ENCODE measurements at places on chromosomes 5 and 9.

GRCh38 chr5:172757394-172758010 is 13.5 kb downstream of the DUSP1 start:
- no peak for DNase-seq

- DNase-seq = no peak
Observed at GRCh38 chr9:105930011-105930627, 235.8 kb downstream of the TMEM38B start.

- no peak for DNase-seq
Observed at GRCh38 chr9:76729980-76730737, 34.1 kb upstream of the PCA3 start.

DNA sequence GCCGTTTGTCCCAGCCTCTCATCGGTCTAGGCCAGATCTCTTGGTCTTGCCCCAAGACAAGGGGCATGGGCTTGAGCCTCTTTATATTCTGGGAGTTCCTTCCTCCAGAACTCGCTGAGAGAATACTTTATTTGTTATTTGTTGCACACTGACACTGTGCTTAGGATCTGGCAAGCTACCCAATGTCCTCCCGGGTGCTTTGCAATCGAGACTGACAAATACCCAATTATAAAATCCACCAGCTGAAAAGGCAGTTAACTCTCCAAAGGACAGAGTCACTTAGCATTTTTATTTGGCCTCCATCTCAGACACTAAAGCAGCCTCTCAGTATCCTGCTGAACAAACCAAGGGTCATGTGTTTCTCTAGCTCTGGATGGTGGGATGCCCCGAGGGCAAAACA is 500.2 kb upstream of the DAP start:
- no peak for DNase-seq

GRCh38 chr9:114687034-114687433 is 5.0 kb upstream of the TEX48 start:
- no peak for DNase-seq

DNA sequence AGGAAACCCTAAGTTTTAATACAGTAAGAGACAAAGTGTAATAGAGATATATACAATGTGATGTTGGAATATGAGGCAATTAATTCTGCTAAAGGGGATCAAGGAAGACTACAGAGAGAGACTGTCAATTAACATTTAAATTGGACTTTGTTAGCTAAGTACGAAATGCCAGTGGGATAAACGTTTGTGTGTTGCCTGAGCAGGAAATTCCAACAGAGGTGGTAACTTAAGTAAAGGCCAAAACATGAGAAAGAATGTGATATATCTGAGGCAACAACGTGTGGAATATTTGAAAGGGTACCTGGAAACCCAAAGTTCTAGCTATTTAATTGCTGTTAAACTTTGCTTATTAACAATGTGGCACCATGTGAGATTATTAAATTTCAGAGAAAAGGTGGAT is 1666.9 kb upstream of the WWC1 start:
- DNase-seq = no peak

GRCh38 chr5:132238169-132238744 is 10.6 kb upstream of the P4HA2 start:
- DNase-seq = peak; percentile 59

DNA sequence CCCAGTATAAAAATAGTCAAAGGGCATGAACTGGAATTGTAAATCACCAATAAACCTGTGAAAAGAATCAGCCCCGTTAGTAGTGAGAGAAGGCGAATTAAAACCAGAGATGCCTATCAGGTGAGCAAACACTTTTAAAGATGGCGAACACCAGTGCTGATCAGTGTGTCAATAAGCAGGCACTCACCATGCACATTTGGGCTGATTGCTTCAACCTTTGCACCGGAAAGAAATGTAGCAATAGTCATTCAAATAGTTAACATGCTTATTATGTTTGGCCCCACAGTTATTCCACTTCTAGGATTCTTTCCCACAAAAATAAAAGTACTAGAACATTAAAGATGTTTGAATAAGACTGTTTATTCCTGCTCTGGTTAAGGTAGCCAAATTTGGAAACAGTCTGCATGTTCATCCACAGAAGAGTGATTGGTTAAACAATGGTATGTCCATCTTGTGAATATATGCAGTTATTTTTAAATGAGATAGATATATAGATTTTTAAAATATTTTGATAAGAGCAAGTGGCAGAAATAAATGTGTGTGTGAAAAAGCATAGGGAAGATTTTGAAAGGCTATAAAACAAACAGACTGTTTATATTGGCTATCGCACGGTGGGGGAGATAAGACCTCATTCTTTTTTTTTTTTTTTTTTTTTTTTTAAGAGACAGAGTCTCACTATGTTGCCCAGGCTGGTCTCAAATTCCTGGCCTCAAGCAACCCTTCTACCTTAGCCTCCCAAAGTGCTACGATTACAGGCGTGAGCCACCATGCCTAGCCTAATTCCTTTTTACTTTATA is 112.2 kb downstream of the PIP5K1B start:
- no peak for DNase-seq

DNA sequence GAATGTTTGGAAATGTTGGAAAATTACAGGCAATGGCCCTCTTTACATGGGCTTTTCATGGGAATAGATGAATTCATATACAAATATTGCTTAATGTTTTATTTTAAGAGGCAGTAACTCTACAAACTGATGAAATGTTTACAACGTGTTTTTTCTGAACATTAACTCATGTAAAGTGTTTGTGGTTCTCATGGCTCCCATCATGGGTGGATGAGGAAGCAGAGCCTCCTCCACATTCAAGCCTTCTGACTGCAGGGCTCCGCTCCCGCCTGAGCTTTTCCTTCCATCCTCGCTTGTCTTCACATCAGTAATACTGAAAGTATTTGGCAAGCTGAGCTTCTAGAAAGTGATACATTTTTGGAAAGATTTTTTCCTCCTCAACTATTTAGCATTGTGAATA is 204.2 kb downstream of the ARHGAP26 start:
- DNase-seq = no peak

DNA sequence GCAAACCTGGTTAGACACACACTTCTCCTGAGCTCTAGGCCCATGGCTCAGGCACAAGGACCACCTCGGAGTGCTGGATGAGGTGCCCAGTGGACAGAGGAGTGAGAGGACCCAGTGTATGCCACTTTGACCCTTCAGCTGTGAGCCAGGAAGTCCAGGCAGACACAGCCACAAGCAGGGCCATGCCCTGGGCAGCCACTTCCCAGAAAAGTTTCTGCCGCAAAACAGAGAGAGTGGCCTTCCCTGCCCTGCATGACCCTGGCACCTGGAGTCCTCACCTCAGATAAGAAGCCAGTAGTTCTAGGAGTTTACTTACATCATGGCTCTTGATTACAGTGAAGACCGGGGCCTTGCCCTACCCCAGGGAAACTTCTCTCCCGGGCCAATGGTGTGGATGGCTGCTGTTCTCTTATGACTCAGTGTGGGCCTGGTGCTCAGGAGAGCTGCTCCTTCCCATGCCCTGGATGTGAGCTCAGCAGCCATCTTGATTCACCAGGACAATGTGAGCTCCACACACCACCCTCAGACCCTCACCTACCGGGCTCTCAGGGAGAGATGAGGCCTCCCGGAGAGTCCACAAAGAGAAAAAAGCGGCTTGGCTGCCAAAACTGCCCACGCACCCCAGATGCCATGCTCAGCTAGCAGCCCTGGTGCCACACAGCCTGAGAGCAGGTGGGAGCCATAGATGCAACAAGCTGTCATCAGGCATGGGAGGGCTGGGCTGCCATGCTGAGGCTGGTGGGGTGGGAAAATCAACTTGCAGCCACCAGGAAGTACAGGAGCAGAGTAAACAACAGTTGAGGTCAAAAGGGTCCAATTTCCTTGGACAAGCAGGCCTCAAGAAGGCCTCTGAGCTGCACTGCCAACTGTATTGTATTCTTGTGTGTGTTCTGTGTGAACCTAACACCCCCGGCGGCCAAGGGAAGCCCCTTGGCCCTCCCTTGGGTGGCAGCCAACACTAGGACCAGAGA is 11.7 kb upstream of the IRF1 start:
- DNase-seq = no peak

DNA sequence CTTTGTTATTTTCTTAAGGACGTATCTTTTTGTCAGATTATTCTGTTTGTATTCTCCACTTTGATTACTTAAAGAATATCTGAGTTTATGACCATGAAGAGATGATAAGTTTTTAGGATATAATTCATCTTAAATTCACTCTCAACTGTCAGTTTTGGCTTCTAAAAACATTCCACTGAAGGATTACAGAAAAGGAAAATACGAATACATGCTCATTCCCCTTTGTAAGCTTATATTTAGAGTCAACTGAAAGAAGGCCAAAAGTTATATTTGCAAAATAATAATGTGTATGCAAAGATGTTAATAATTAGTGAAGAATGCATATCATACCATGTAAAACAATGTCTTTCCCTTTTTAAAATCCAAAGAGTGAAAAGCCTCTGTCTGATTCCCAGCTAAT is 52.5 kb downstream of the ZNF474 start:
- no peak for DNase-seq

DNA sequence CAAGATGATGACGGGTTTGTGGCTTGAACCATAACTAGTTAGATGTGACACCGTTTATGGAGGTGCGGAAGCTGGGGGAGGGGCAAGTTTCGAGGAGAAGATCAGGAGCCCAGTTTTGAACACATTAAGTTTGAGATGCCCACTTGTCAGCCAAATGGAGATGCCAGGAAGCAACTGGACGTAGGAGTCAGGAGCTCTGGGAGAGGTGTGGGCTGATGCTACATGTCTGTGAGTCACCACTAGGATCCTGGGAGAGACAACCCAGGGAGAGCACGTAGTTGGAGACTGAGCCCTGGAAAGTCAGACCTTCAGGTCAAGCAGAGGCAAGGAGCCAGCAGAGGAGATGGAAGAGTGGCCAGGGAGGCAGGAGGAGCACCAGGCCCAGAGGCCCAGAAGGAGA is 48.8 kb upstream of the SLC25A51 start:
- no peak for DNase-seq

GRCh38 chr9:14313951-14314423 is at the start of gene NFIB:
TSS of gene NFIB (minus strand) at chr9:14314141. CDS start at chr9:14313511, 630 bp downstream.
- DNase-seq = no peak

GRCh38 chr9:125889112-125889475 is 141.9 kb downstream of the PBX3 start:
- peak; percentile 18 for DNase-seq
